ENCODE measurements at places on chromosomes 6 and 20. TPM values are rescaled to one million over a fixed set of nuclear protein-coding genes. Genes with fewer than 3 reads are reported as not detected.
A peak's percentile ranks its signal among the peaks of the same experiment; 100 is the strongest.

DNA sequence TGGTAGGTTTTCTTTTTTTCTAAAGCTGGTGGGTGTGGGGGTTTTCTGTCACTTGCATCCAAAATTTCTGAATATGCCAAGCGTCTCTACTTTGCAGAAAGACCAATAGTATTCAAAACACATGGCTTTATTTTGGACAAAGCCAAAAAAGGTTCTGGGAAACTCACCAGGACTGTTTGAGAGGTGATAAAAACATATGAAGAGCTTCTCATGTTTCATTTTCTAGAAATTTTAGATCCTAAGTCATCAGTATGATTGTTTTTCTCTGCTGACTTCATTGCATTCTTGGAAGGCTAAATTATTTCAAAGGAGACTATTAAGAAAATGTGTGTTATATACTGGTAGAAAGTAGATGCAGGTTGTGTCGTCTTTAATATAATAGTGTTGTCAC is 51.3 kb downstream of the GCLC start:
- DNase-seq = no peak

GRCh38 chr6:10413850-10414738 is 780 bp downstream of the TFAP2A start:
- DNase-seq = peak; percentile 65

GRCh38 chr6:3426091-3426926 is 30.5 kb downstream of the SLC22A23 start:
- DNase-seq = no peak

DNA sequence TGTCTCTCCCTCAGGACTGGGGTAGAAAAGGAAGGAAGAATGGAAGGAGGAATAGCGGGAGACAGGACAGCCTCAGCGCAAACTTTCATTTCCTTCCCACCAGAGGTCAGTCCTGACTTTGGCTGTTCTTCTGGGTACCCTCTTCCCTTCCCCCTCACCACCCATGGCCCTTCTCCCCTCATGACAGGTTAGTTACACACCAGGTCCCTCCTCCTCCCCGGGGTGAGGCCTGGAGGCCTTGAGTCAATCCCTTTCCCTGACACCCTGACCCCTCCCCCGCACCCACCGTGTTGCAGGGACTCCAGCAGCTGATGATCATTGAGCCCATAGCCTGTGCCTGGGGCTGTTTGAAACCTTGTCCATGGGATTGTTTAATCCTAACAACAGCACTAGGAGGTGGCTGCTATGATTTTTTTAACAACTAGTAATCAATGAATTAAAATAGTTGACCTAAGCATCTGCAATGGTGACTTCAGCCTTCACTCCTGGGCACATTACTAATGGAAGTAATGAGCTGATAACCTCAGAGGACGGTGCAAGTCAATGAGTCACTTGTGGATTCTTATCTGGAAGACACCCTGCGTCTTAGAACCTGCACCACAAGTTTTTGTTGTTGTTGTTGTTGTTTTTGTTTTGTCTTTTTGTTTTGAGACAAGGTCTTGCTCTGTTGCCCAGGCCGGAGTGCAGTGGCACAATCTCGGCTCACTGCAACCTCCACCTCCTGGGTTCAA is 46.6 kb upstream of the CCDC167 start:
- no peak for DNase-seq

Gene SLC2A10
- total RNA-seq = 25.9 TPM

Gene SCUBE3
- total RNA-seq = 10.0 TPM
